Panc1 (cell line): ENCODE measurements at places on chromosomes 7 and 10.

- DNase-seq, result no peak
These were observed 167.7 kb upstream of the INHBA start for GRCh38 chr7:41870461-41871138.

DNA sequence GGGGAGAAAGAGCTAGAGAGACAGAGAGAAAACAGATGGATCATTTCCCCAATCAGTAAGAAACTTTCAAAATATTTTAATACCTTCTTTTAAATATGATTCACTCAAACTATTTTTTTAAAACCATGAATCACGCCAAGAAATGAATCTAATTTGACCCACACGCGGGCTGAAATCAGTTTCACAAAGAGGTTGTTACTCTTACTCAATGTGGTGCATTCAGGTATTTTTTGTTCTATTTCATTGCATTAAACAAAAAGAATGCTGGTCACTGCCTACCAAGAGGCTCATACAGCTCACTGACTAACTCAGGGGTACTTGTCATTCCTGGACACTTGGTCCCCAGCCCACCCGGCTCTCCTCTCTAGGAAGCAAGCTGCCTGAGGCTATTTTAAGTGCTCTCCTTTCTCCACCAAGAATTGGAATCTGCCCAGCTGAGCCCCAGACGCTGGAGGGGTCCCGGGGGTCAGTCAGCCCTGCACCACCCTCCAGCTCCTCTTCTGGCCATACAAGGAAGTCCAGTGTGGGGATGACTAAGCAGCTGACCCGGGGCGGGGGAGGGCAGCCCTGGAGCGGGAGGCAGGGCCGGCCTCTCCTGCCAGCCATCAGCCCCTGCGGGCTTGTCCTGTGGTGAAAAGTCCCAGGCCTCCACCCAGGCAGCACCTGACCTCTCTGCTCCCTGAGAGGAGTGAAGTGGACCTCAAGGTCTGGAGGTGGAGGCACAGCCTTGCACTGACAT is 21.7 kb upstream of the PFKP start:
- DNase-seq, result no peak

DNA sequence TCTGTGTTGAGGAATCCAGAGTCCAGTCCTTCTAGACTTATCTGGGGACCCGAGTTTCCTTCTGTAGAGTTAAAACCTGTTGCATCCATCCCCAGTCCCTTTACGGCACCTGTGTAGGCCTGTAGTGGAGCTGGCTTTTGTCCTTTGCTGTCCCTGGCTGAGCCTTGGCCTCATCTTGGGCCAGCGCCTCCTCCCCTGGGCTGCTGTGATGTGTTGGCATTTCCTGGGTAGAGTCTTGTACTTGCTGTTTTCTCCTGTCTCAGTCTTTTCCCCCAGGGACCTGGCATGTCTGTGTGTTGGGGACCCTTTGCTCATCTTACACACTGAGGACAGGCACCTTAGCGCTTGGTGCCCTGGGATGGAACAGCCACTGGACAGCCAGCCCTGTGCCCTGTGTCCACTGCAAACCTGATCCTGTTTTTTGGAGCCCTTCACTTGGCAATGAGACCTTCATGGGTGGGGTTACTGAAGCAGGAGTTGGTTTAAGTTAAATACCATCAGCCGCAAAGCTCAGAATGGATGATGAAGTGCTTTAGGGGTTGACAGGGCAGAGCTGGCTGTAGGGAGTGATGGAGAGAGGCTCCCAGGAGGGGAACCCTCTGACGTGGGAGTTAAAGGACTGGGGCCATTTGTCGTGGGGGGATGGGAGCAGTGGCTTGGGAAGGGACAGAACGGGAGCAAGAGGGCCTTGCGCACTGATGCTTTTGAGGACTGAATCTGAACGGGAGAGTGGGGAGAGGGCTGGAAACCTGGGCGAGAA is 50.9 kb downstream of the CUX1 start:
- no peak for DNase-seq

DNA sequence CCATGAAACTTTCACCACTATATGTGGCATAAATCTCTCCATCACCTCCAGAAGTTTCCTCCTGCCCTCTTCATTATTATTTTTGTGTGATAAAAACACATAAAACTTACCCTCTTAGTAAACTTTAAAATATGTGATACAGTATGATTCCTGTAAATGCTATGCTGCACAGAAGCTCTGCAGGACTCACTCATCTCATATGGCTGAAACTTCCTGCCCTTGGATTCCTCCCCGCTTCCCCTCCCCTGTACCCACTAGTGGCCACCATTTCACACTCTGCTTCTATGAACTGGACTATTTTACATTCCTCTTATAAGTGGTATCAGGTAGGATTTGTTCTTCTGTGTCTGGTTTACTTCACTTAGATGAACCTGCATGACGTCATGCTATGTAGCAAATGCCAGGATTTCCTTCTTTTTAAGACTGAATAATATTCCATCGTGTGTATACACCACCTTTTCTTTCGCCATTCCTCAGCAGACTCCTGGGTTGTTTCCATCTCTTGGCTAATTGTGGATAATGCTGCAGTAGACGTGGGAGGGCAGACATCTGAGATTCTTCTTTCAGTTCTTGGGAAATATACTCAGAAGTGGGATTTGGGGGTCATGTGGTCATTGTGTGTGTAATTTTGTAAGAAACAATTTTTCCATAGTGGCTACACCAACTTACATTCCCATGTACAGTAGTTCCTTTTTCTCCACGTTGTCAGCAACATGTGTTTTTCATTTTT is 335.2 kb downstream of the SDK1 start:
- no peak for DNase-seq

GRCh38 chr10:78556705-78557432 is 511.9 kb upstream of the ZMIZ1 start:
- DNase-seq, result no peak

DNA sequence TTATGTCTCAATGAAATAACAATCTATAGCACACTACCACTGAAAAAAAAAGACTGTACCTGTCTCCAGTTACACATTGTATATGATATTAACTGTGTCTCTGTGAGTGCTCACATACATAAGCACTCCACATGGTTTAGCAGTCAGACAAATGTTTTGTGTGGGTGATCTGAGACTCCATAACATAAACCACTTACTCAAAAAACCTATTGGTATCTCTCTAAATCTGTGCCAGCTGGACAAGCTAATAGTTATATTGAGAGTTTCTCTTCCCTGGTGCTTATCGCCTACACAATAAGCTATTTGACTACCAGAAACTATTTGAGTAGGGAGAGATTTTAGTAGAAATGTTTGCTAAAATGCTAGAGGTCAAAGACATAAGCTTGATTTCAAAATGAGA is 190.1 kb upstream of the AGR3 start:
- no peak for DNase-seq

GRCh38 chr7:158368449-158368848 is 219.2 kb downstream of the PTPRN2 start:
- no peak for DNase-seq

- DNase-seq, result no peak
These were observed 349.5 kb upstream of the ZNF32 start for GRCh38 chr10:43998021-43998809.

- DNase-seq, result no peak
These were observed 457.6 kb downstream of the PLXNA4 start for GRCh38 chr7:132118641-132119040.

- no peak for DNase-seq
These were observed 1293.5 kb downstream of the XPNPEP1 start for GRCh38 chr10:108629834-108630233.

- DNase-seq, result no peak
These were observed 86.3 kb downstream of the RNF216 start for GRCh38 chr7:5694912-5695726.
